ENCODE measurements at places on chromosomes 1 and 21.

- DNase-seq, result no peak
Observed at GRCh38 chr1:234763367-234763766, 153.4 kb upstream of the IRF2BP2 start.

DNA sequence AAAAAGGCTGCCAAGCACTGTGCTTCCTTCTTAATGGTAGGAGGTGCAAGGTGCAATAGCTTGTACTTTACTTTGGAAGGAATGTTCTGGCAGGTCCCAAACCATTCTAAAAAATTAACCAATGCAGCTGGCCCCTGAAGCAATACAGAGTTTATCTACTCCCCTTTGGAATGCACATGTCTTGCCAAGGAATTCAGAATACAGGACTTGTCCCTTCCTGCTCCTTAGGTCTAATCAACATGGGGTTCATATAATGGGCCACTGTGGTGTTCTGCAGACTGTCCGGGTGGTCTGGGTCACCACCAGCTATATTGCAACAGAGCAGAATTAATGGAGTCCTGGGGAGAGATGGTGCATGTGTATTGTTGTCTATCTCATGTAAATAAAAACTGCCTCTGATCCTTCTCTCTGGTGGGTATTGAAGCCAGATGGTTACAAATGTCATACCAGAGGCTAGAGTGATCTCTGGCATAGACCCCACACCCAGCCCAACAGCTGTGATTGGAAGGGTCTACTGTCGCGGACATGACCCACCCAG lies 112.8 kb downstream of the RIPK4 start:
- DNase-seq, result no peak

DNA sequence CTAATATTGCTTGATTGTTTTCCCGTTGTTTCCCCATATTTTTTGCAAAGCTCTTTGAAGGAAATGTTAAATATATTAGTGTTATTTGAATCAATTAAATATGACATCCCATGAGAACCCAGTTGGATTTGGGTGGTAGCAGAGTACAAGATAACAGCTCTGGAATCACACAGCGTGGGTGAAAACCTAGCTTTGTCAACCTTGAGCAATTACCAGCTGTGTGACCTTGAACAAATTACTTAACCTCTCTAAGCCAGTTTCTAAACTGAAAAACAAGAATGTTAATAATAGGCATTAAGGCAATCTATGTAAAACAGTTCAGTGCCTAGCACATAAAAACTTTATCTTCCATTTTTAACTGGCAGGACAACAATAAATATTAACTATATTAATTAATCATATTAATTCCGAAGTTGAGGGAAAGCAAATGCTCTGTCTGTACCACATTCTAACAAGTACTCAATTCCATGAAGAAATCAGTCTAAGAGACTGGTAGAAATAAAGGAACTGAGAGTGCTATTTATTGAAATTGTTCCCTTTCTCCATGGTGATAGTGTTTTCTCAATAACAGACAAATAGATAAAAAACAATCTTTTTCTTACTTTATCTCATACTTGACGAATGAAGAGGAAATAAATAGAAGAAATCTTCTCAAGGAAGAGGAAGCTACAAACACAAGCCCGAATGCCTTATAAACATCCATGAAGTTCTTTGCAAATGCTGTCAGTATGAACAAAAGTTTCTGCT lies 27.0 kb downstream of the DNASE2B start:
- no peak for DNase-seq

DNA sequence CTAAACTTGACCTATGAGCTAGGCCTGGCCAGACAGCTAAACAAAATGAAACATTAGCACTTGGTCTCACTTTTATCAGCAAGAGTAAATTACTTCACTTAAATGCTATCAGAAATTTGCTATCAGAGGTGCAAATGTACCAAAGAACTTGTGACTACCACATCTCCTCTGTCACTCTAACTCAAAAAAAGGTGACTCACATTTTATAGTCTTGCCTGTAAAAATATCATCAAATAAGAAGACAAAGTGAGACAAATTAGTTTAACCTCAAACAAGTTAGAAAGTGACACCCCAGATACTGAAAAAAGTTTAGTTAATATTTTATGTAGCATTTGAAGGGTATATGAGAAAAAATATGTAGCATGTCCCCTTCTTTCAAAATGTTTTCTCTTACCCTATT lies 76.9 kb downstream of the EPS15 start:
- DNase-seq, result no peak

DNA sequence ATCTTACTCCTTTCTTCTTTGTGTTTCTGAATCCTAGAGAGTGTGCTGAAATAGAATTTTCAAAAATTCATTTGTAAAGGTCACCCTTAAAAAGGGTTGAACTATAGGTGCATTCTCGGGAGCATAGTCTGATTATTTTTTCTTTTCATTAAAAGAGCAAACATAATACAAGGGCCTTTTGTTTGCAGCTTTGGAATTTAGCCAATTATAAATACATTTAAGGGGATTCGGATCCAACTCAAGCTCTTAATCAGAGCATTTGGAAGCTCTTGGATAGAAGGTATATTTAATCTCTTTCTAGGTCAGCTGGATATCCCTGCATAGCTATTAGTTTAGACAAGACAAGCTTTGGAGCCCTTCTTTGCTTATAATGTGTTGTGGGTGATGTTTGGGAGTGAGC lies 321.7 kb downstream of the HHAT start:
- DNase-seq, result no peak

GRCh38 chr1:33344896-33345560 lies 24.1 kb upstream of the A3GALT2 start:
- no peak for DNase-seq

DNA sequence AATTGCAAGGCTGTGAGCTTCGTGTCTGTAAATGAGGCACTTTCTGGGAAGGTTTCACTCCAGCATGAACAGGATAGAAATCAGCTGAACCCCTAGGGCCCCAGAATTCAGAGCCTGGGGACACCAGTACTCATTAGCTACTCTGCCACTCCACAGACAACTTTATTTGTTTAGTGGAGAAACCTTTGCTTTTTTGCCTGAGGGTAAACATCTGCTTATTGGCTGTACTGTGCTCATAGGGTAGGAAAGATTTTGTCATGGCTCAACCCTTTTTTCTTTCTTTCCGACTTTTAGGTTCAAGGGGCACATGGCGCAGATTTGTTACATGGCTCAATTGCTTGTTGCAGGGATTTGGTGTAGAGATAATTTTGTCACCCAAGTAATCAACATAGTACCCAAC lies 138.4 kb upstream of the BACE2 start:
- DNase-seq, result no peak

DNA sequence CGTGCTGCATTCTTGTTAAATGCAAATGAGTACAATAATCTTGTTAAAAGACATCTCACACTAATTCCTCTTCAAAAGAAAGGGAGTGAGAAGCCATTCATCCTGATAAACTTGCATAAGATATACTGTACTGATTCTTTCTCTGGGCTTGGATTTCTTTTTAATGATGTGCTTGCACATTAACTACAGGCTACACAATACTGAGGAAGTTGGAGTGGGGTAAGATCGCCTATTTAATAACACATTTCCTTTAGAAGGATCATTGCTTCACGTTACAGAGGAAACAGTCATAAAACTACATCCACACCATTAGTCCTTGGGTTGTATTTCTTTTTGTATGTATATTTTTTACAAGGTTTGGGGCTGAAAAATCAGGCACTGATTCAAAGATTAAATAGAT lies 36.6 kb downstream of the NRIP1 start:
- DNase-seq, result no peak

DNA sequence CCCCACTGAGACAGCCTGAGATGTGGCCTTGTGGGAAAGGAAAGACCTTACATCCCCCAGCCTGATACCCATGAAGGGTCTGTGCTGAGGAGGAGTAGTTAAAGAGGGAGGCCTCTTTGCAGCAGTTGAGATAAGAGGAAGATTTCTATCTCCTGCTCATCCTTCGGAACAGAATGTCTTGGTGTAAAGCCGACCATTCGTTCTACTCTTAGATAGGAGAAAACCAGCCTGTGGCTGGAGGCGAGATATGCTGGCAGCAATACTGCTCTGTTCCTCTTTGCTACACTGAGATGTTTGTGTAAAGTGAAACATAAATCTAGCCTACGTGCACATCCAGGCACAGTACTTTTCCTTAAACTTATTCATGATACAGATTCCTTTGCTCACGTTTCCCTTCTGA lies 1.5 kb upstream of the CCDC27 start:
- no peak for DNase-seq

- no peak for DNase-seq
Observed at GRCh38 chr1:201113451-201114244, 1.4 kb upstream of the CACNA1S start.

- no peak for DNase-seq
Observed at GRCh38 chr1:218683242-218683641, 338.1 kb downstream of the TGFB2 start.

DNA sequence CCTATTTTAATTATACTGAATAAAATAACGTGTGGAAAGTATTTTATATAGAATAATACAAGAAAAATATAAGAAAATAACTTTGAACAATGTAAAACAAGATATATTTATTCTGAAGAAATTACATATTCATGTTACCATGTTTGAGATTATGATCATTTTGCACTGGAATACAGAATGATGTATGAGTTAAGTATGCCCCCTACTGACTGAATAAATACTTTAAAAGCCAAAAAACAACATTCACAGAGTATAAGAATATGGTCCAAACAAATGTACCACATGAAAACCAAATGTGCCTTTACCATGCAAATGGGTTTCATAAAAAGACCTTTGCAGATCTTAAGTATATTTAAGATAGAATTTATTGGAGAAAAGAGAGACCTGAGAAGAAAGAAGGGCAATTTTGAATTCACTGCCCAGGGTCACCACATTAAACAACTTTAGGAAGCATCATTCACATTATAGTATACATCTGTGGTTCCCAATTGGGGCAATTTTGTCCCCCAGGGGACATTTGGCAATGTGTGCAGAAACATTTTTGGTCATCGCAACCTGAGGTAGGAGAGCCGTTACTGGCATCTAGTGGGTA lies 136.6 kb upstream of the GFI1 start:
- DNase-seq, result no peak

GRCh38 chr21:43591571-43591970 lies 67.7 kb downstream of the HSF2BP start:
- no peak for DNase-seq

DNA sequence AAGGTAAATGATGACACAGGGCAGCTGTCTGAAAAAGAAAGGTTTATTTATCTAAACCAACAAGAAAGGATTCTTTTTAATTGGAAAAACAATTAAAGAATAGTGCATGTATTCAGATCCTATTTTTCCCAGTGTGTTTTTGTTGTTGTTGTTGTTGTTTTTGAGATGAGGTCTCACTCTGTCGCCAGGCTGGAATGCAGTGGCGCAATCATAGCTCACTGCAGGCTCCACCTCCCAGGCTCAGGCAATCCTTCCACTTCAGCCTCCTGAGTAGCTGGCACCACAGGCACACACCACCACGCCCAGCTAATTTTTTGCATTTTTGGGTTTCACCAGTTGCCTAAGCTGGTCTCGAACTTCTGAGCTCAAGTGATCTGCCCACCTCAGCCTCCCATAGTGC lies 22.1 kb downstream of the NEK2 start:
- no peak for DNase-seq

GRCh38 chr1:202076050-202076511 lies 46.6 kb upstream of the GPR37L1 start:
- DNase-seq, result no peak

DNA sequence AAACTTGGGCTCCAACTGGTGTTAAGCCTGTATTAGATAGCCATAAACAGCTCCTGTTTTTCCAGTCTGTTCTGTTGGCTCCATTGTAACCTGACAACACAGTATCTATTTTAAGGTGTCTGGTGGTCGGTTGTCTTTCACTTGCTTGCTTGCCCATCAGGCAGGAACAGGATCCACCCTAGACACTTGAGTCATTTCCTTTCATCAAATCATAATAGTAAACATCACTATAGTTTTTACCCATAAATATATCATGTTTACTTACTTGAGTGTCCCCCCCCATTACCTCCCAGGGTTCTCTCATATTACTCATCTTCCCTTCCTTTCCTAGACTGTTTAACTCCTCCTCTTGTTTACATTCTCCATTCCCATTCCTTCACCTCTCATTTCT lies 2.9 kb downstream of the DDI2 start:
- peak; percentile 69 for DNase-seq

DNA sequence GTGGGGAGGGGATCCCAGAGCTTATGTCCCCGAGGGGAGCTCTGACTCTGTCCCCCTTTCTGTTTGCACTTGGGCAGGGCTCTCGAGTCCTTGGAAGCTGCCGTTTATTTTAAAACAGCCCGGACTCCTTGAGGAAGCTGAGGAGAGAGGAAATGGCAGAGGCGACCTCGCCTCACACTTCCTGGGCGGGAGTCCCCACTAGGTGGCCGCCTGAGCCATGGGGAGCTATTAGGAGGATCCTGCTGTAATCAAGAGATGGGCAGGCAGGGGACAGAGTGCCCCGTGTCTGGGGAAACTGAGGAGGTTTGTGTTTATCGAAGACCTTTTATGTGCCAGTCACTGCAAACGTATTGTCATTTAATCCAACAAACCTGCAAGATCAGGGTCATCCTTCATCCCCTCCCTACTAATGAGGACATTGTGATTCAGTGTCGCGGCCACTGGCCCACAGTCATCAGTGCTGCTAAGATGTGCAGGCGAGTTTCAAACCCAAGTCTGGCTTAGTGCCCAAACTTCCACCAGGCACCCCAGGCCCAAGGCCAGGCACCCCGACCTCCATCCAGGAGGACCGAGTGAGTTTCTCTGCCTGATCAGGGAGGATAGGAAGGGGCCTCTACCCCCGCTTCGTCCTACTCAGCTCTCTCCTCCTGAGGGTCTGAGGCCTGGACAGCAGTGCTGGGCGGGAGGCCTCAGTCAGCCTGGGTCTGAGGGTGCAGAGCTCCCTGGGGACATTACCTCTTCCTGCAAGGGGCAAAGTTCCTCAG lies 316.9 kb upstream of the VAMP3 start:
- peak; percentile 35 for DNase-seq

DNA sequence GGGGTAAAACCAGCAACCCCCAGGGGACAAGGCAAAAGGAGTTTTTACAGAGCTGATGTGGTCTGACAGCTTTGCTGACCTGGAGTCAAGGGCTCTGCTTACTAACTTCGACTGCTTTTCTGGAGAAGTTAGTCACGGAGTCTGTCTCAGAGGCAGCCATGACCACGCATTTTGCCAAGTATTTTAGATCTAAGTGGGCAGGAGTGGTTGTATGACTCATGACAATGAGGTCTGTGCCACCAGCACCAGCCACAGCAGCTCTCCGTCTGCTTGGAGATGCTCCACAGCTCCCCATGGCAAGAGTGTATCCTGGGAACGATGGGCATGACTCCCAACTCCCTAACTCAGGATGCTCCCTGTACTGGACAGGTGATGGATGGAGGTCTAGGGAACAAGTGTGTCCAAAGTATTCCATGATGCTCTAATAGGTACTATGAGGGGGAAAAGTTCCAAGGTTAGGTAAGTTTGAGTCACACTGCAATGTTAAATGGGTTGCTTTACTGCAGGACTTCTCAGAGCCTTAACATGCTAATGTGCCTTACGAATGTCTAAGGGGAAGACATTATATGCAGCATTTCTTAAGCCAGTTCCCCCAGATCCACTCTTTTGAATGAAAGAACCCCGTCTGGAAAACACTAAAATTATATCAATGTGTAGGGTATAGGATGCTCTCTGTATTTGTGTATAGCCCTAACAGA lies 359.0 kb downstream of the HHAT start:
- DNase-seq, result peak; percentile 90

DNA sequence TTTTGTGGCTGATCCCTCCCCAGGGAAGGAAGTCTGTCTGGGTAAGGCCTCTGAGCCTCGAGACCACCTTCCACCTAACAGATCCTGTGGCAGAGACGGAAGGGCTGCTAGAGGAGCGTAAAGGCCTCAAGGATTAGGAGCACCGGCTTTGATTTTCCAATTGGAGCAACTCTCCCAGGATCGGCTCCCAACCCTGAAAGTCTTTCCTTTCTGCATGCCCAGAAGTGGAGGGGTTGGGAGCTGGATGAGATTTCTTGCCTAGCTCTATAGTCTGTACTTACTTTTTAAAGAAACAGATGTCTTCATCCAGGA lies 41.4 kb downstream of the ELK4 start:
- no peak for DNase-seq

Data from HT1080 (cell line).